ENCODE measurements at places on chromosomes 6 and 20. TPM values are rescaled to one million over a fixed set of nuclear protein-coding genes. Genes with fewer than 3 reads are reported as not detected.
A peak's percentile ranks its signal among the peaks of the same experiment; 100 is the strongest.

ETV7 gene
- total RNA-seq, result 1.8 TPM

HTR1B gene
- total RNA-seq, result 2.8 TPM

HTR1E gene
- total RNA-seq, result not detected

DNA sequence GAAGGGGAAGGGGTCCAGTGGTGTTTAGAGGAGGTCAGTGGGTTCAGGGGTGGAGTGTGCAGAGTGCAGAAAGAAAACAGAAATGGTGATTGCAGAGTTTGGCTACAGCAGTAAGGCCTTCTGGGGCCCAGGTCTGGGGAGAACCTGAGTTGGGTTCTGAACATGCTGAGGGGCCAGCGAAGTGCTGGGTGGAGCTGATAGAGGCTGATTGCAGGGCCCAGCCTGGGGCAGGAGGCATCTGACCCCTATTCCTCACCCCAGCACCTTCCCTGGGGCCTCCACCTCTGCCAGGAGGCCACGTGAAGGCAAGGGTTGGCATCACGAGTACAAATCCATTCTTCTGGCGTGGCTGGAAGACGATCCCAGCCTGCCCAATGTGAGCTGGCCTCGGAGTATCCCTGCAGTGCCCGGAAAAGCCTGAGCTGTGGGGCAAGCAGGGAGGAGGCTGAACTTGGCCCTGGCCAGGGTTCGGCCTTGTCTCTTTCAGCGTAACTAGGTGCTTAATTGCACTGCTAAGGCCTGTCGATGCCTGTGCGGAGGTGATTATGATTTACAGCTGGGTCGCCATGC, 35.3 kb downstream of the VSTM2L start:
- H3K27me3 ChIP-seq, result no peaks in the 10 kb centered on the region
- no peaks in the 10 kb centered on the region for H3K4me1 ChIP-seq
- H3K4me3 ChIP-seq, result no peak overlapping the region
- no peak overlapping the region for H3K27ac ChIP-seq
- DNase-seq, result no peak

- no peaks in the 10 kb centered on the region for H3K4me1 ChIP-seq
- no peaks in the 10 kb centered on the region for H3K27me3 ChIP-seq
- H3K27ac ChIP-seq, result no peak overlapping the region
- no peak for DNase-seq
Observed at GRCh38 chr20:1075616-1076015, 42.8 kb upstream of the PSMF1 start.

- H3K27me3 ChIP-seq, result no peaks in the 10 kb centered on the region
- no peak for DNase-seq
- H3K36me3 ChIP-seq, result no peaks in the 10 kb centered on the region
- H3K27ac ChIP-seq, result no peak overlapping the region
- H3K4me3 ChIP-seq, result no peak overlapping the region
Observed at GRCh38 chr6:157254538-157254937, 68.8 kb downstream of the TMEM242 start.

GRCh38 chr6:166202321-166202733, 34.7 kb upstream of the TBXT start:
- H3K27me3 ChIP-seq, result no peaks in the 10 kb centered on the region
- H3K4me1 ChIP-seq, result no peaks in the 10 kb centered on the region
- no peak for DNase-seq

DNA sequence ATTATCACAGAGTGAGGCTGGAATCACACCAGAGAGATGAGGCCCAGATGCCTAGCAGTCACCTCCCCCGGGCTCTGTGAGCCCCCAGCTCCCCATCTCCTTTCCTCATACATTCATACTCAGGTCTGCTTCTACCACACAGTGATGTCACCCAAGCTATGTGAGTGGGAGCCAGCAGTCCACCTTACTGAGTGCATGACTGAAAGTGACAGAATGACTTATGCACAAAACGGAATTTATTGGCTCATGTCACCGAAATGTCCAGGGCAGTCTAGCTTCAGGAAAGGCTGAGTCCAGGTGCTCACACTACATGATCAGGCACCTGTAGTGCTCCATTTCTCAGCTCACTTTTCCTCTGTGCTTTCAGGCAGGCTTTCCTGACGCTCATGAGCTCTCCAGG, 36.7 kb upstream of the CCN6 start:
- no peak overlapping the region for H3K27ac ChIP-seq
- DNase-seq, result no peak
- H3K4me3 ChIP-seq, result no peak overlapping the region
- no peaks in the 10 kb centered on the region for H3K36me3 ChIP-seq

GRCh38 chr6:86969573-86969972, 32.2 kb downstream of the HTR1E start:
- no peaks in the 10 kb centered on the region for H3K4me1 ChIP-seq
- no peaks in the 10 kb centered on the region for H3K36me3 ChIP-seq
- H3K27ac ChIP-seq, result no peak overlapping the region
- no peak overlapping the region for H3K4me3 ChIP-seq
- DNase-seq, result no peak

GRCh38 chr6:26230351-26230750, 134.6 kb upstream of the BTN3A2 start:
- H3K36me3 ChIP-seq, result no peaks in the 10 kb centered on the region
- H3K4me1 ChIP-seq, result no peaks in the 10 kb centered on the region
- no peak overlapping the region for H3K27ac ChIP-seq
- no peak for DNase-seq
- H3K27me3 ChIP-seq, result no peaks in the 10 kb centered on the region

DNA sequence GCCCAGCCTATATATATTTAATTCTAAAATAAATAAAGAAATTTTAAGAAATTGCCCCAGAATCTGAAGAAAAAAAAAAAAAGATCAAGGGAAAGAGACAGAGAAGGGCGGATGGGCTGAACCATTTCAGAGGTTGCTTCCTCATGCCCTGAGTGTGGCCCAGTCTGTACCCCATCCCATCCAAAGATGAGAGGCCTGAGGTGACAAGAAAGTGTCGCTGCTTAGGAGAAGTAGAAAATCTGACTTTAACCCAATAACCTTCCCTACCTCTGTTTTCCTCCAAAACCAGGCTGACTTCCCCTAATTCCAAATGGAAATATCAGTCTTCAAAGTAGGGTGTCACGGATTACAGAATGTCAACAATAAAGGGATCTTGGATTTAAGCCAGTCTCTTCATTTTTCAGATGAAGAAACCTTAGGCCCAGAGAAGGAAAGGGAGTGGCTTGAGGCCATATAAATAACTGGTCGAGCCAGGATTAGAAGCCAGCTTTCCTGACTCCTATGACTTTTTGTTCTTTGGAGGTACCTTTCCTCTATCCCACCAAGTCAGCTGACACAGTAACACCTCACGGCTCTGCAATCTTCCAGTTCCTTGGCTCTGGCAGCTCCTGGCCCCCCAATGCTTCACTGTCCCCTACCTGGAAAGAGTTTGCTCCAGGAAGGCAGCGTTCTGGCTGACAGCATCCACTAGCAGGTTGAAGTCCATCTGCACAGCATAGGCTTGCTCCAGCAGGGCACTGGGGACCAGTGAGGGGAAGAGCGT, 10.1 kb downstream of the GSS start:
- peak overlapping the region; percentile 40 for H3K27ac ChIP-seq
- peaks cover 8% of the 10 kb centered on the region for H3K4me1 ChIP-seq
- peaks cover 3% of the 10 kb centered on the region for H3K36me3 ChIP-seq
- no peaks in the 10 kb centered on the region for H3K27me3 ChIP-seq
- H3K4me3 ChIP-seq, result no peak overlapping the region
- peak; percentile 32 for DNase-seq

Data from prostate gland (tissue), 2 donors.